ENCODE measurements at places on chromosomes 11 and 22. TPM values are rescaled to one million over a fixed set of nuclear protein-coding genes. Genes with fewer than 3 reads are reported as not detected.
A peak's percentile ranks its signal among the peaks of the same experiment; 100 is the strongest.

DNA sequence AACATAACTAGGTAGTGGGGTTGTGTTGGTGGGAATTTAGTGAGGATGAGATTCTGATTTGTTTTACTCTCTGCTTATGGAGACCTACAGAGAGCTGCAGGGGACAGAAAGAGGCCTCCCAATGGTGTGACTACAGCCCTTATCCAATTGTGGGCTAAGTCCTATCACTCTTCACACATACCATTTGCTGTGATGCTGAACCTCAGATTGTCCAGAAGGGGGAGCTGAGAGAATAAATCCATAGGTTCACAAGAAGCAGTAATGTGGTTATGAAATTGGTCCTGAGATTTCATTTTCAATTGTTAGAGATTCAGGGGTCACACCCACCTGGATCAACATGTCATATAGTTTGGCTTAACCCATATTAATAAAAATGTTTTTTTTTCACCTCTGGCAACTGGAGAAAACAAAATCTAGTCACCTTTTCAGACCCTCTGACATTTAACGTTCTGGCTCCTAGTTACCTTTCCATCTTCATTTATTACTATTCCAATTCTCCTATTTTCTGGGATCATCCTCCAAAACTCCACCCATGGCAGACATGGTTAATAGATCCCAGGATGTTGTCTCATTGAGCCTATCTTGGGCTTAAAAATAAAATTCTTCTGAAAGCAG, 53.3 kb upstream of the PTPN5 start:
- peak; percentile 23 for DNase-seq

- no peak for DNase-seq
Observed at GRCh38 chr11:93686226-93686625, 24.7 kb downstream of the CEP295 start.

GRCh38 chr11:80034801-80035200, 594.0 kb upstream of the TENM4 start:
- no peak for DNase-seq

GRCh38 chr11:101880222-101880621, 34.6 kb upstream of the CEP126 start:
- DNase-seq = no peak

DNA sequence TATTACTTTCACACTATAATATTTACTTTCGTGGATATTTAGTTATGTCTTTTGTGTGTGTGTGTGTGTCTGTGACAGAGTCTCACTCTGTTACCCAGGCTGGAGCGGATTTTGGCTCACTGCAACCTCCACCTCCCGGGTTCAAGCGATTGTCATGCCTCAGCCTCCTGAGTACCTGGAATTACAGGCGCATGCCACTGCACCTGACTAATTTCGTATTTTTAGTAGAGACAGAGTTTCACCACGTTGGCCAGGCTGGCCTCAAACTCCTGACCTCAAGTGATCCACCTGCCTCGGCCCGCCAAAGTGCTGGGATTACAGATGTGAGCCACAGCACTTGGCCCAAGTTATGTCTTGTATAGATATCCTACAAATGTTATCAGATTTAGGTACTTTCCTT, 9.9 kb downstream of the PISD start:
- no peak for DNase-seq

GRCh38 chr11:65223011-65223410, 38.8 kb upstream of the POLA2 start:
- no peak for DNase-seq

- DNase-seq = no peak
Observed at GRCh38 chr11:22508665-22509064, 117.0 kb downstream of the FANCF start.

GRCh38 chr11:30485222-30485621, 100.9 kb downstream of the MPPED2 start:
- DNase-seq = no peak

GRCh38 chr11:123260511-123261211, 65.6 kb upstream of the CLMP start:
- no peak for DNase-seq

GRCh38 chr11:64734811-64735724, 8.9 kb downstream of the RASGRP2 start:
- no peak for DNase-seq

DNA sequence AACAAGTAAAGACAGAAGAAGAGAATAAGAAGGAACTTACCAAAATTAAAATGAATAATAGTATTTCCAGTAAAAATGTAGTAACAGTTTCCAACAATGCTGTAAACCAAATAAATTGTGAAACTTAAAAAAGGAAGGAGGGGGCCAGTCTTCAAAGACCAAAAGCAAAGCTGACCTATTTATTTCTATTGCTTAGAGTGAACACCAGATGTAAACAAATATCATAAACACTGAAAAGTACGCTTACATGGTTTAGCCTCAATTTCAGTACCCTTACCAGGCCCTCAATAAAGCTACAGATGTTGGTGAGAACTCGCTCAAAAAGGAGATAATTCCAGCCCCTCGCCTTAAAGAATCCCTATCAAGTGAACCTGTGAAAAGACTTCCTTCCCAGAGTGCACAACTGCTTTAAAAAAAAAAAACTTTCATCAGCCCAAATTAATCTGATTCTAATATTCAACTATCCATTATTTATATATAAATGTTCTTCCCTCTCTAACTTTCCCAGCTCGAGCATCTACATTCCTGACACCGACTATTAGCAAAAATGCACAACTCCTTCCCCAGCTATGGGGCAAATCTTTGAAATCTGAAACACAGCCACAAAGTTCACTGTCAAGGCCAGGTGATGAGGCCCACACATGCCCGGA, 2.4 kb downstream of the PHF21A start:
- no peak for DNase-seq

DNA sequence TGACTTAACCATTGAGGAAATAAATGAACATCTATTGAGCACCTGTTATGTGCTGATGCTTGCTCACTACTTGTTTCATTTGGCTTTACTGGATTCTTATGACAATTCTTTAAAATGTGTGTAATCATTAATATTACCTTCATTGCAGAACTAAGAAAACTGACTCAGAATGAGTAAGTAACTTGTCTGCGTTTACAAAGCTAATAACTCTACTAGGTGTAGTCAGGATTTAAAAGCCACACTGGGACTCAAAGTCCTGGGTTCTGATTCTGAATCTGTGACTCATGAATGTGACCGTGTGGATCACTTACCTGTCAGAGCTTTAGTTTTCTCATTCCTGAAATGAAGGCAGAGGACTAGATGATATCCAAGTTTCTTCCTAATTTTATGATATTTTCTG, 23.4 kb upstream of the KIRREL3 start:
- DNase-seq = no peak

- DNase-seq = no peak
Observed at GRCh38 chr22:17945888-17946648, 78.3 kb downstream of the MICAL3 start.

- DNase-seq = no peak
Observed at GRCh38 chr11:128593281-128593680, 5.9 kb upstream of the ETS1 start.

The MOV10L1 gene
- not detected for polyA plus RNA-seq

The FSHB gene
- polyA plus RNA-seq = not detected

The PITPNB gene
- polyA plus RNA-seq = 39.1 TPM

Data from keratinocyte (primary cell).